ENCODE measurements at places on chromosomes 3 and 15.

- no peaks in the 10 kb centered on the region for H3K36me3 ChIP-seq
- no peaks in the 10 kb centered on the region for H3K27me3 ChIP-seq
- H3K27ac ChIP-seq: no peak overlapping the region
- H3K4me1 ChIP-seq: no peaks in the 10 kb centered on the region
- H3K4me3 ChIP-seq: no peak overlapping the region
Measured at GRCh38 chr3:27594096-27594690, 110.0 kb upstream of the SLC4A7 start.

- H3K4me3 ChIP-seq: no peak overlapping the region
- H3K4me1 ChIP-seq: no peaks in the 10 kb centered on the region
- peak; percentile 29 for DNase-seq
Measured at GRCh38 chr15:31867536-31868442, 162.5 kb upstream of the CHRNA7 start.

GRCh38 chr3:79001255-79001654 lies 766.5 kb downstream of the ROBO1 start:
- no peak overlapping the region for H3K27ac ChIP-seq
- H3K4me1 ChIP-seq: no peaks in the 10 kb centered on the region
- no peaks in the 10 kb centered on the region for H3K36me3 ChIP-seq

DNA sequence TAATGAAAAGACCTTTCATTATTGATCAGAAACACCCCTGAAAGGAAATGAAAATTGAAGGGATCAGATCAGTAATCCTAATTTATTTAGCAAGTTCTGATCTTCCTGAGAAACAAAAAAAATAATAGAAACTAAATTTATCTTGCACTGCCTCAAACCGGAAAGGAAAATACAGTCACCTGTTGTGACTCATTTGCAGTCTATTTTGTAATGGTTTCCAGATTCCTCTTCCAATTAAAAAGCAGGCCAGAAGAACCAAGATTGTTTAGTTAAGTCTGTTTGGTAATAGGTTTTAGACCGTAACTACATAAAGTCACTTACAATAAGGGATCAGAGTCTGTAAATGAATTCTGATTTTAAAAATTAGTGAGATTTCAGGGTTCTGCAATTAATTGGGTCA lies 49.7 kb upstream of the ATOSA start:
- no peaks in the 10 kb centered on the region for H3K27me3 ChIP-seq
- no peak overlapping the region for H3K27ac ChIP-seq
- no peak for DNase-seq
- H3K4me1 ChIP-seq: no peaks in the 10 kb centered on the region
- no peaks in the 10 kb centered on the region for H3K36me3 ChIP-seq
- no peak overlapping the region for H3K4me3 ChIP-seq

DNA sequence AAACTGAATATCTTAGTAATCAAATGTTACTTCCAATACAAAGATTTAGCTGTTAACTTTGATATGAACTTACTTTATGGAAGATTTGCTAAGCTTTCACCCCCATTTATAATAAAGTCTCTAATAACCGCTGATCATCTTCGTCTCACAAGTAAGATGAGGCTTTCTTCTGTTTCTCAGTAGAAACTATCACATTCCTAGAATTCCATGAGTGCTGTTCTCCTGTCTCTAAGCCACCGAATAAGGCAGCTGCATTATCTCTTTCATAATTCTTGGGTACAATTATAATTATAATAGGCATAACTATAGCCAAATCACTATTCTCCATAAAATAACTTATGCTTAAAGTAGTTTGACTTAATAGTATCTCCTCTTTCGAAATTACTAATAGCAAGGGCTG lies 18.3 kb upstream of the SETMAR start:
- no peaks in the 10 kb centered on the region for H3K36me3 ChIP-seq
- H3K27me3 ChIP-seq: no peaks in the 10 kb centered on the region
- DNase-seq: no peak
- no peaks in the 10 kb centered on the region for H3K4me1 ChIP-seq

- H3K27ac ChIP-seq: no peak overlapping the region
- no peak for DNase-seq
- no peaks in the 10 kb centered on the region for H3K36me3 ChIP-seq
- no peaks in the 10 kb centered on the region for H3K27me3 ChIP-seq
- no peaks in the 10 kb centered on the region for H3K4me1 ChIP-seq
Measured at GRCh38 chr3:118577055-118577777, 457.4 kb downstream of the IGSF11 start.

DNA sequence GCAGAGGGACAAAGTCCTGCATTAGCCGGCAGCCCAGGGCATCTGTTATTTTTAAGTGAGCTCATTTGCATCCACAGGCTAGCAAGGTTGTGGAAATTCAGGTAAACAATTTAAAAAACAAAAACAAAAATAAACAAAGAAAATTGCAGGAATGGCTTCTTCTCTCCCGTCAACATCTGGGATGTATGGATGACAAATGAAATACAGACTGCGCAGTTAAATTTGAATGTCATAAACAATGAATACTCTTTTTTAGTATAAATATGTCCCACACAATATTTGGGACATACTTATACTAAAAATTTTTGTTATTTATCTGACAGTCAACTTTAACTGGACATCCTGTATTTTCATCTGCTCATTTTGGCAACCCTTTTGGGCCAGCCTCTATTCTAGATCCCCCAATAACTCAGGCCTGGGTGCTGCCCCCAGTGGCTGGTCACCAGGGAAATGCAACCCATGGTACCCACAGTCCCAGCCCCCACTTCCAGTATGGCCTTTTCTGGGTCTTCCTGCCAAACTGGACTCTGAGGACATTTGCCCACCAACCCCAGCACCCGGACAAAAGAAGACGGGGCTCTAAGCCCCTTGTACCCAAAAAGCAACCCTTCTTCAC lies 12.7 kb downstream of the GRM2 start:
- no peak overlapping the region for H3K4me3 ChIP-seq
- H3K36me3 ChIP-seq: no peaks in the 10 kb centered on the region
- no peak overlapping the region for H3K27ac ChIP-seq
- no peak for DNase-seq

- no peak overlapping the region for H3K4me3 ChIP-seq
- no peaks in the 10 kb centered on the region for H3K4me1 ChIP-seq
- H3K36me3 ChIP-seq: no peaks in the 10 kb centered on the region
- H3K27me3 ChIP-seq: no peaks in the 10 kb centered on the region
- DNase-seq: no peak
Measured at GRCh38 chr15:74497584-74497983, 36.6 kb upstream of the UBL7 start.

DNA sequence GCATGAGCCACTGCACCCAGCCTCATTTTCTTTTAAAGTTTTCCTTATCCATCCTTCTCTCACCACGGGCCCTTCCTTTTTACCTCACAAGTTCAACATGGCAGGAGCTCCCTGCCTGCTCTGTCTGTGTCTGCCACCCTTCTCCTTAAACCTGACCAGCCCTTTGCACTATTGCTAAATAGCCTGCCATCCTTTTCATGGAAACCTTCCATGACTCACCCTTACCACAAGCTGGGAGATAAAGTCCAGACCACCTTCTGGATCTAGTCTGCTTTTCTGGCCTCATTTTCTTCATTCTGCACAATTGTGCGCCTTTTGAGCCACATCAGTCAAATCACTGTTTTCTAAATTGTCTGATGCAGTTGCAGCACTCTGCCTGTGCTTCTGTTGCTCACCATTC lies 8.9 kb downstream of the PARP14 start:
- no peak overlapping the region for H3K27ac ChIP-seq
- H3K27me3 ChIP-seq: no peaks in the 10 kb centered on the region
- DNase-seq: no peak

GRCh38 chr15:39411102-39411989 lies 169.5 kb upstream of the THBS1 start:
- no peaks in the 10 kb centered on the region for H3K27me3 ChIP-seq
- DNase-seq: no peak
- H3K36me3 ChIP-seq: no peaks in the 10 kb centered on the region
- no peaks in the 10 kb centered on the region for H3K4me1 ChIP-seq

- no peaks in the 10 kb centered on the region for H3K36me3 ChIP-seq
- no peak overlapping the region for H3K4me3 ChIP-seq
- DNase-seq: no peak
Measured at GRCh38 chr3:72728329-72728889, 119.8 kb downstream of the SHQ1 start.

- H3K27me3 ChIP-seq: no peaks in the 10 kb centered on the region
- H3K27ac ChIP-seq: no peak overlapping the region
- H3K4me1 ChIP-seq: no peaks in the 10 kb centered on the region
- H3K36me3 ChIP-seq: no peaks in the 10 kb centered on the region
- no peak for DNase-seq
Measured at GRCh38 chr3:40137591-40138295, 171.8 kb upstream of the EIF1B start.

DNA sequence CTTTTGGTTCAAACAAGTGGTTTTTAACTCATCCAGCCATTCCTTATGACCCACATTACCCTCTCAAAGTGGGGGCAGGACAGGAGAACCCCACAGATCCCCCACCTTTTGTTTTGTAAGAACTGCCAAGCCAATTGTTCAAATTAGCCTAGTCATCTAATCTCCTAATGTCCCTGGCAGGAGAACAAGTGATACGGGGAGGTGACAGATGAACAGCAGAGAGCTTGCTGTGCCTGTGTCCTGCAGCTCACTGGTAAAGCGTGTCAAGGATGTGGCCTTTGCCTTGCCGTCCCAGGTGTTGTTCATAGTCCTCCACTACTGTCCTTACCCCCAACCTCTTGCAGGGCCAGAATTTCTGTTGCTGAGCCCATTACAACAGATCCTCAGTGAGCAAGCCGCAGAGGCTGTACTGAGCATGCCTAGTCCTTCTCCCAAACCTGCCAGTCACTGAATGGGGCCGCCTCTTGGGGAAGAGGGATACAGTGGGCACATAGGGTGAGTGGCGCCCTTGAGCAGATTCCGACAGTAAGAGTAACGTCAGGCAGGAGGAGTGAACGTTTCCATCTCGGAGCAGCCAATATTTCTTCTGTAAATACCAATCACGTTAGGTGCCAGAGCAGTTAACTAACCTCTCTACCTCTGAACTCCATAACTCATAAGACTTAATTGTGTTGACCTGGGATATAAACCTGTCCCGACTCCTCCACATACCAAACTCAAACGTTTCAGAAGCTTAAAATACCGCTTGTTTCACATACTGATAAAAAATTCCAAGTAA lies 87.4 kb downstream of the ITPR1 start:
- H3K27ac ChIP-seq: no peak overlapping the region
- no peaks in the 10 kb centered on the region for H3K27me3 ChIP-seq
- DNase-seq: no peak
- H3K4me1 ChIP-seq: no peaks in the 10 kb centered on the region
- no peak overlapping the region for H3K4me3 ChIP-seq
- no peaks in the 10 kb centered on the region for H3K36me3 ChIP-seq

GRCh38 chr3:30661098-30661873 lies 54.9 kb downstream of the TGFBR2 start:
- H3K4me3 ChIP-seq: no peak overlapping the region
- H3K4me1 ChIP-seq: peaks cover 5% of the 10 kb centered on the region
- DNase-seq: no peak

DNA sequence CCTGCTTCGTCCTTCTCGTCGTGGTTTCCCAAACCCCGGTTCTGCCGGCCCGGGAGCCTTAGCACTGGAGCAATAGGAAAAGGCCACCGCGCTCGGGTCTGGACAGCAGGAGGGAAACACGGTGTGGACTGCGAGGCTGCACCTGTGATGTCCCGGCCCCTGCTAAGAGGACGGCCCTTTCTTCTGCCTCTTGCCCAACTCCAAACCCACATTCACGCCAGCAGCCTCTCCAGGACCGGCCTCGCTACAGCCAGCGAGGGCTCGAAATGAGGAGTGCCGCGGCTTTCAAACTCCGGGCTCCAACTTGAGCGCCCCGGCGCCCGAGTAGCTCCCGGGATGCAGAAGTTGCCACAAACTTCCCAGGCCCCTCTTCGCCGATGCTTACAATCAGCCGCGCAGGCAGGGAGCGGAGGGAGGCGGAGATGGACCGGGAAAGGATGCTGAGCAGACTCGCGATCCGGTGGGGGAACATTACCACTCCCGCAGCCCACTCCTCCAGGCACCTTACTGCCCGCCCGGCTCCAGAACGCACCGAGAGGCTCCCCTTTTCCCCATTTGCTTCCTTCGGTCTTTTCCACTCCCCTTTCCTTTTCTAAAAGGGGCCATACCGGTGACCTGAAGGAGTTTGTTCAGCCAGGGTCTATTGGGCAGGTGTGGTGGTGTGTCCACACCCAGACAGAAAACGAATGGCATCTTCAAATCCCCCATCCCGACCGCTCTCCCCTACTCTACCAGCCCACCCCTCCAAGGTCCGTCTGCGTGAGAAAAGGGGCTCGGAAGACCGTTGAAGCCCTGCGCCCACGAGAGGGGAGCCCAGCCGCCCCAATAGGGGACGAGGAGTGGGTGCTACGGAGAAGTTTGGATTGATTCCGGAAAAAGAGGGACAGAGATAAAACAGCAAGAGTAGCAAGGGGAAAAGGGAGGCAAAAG lies 18.8 kb upstream of the SATB1 start:
- no peaks in the 10 kb centered on the region for H3K4me1 ChIP-seq
- peak overlapping the region; percentile 68 for H3K27ac ChIP-seq
- peak overlapping the region; percentile 42 for H3K4me3 ChIP-seq
- H3K36me3 ChIP-seq: no peaks in the 10 kb centered on the region
- peak; percentile 10 for DNase-seq

- no peak overlapping the region for H3K27ac ChIP-seq
Measured at GRCh38 chr15:36911322-36911944, 188.9 kb downstream of the MEIS2 start.

DNA sequence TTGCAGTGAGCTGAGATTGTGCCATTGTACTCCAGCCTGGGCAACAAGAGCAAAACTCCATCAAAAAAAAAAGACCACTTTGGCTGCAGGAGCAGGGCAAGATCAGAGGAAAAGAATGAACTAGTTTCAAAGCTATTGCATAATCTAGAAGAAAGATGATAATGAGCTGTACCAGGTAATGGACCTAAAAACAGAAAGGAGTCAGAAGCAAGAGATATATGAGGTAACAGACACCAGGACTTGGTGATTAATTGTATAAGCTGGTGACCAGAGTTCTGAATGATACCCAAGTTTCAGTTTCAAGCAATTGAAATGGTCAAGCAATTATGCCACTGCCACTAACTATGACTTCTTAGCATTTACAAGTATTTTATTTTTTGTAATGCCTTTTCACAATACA lies 2.9 kb downstream of the POLQ start:
- H3K4me1 ChIP-seq: no peaks in the 10 kb centered on the region
- no peak overlapping the region for H3K27ac ChIP-seq
- no peaks in the 10 kb centered on the region for H3K36me3 ChIP-seq
- no peak overlapping the region for H3K4me3 ChIP-seq

GRCh38 chr3:160860346-160860745 lies 104.3 kb downstream of the PPM1L start:
- DNase-seq: no peak
- H3K4me1 ChIP-seq: no peaks in the 10 kb centered on the region

DNA sequence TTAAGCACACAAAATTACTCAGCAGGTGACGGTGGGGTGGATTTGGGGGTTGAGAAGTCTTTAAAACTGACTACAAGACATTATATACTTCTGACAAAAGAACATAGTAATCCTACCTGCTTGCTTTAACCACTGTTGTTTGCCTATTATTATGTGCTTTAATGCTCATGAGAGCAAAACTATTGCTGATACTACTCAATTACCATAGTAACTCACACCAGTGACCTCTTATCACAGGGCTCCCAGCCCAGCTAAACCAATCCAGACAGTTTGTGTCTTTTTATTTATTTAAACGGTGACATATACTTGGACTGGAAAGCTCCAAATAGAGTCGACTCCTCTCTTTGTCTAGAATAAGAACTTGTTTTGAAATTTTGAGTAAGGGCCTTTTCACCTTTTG lies 42.8 kb upstream of the FEZF2 start:
- H3K36me3 ChIP-seq: no peaks in the 10 kb centered on the region
- no peaks in the 10 kb centered on the region for H3K27me3 ChIP-seq
- H3K4me3 ChIP-seq: no peak overlapping the region
- H3K4me1 ChIP-seq: no peaks in the 10 kb centered on the region
